NCI-H1436 treated with DMSO at 0.1 percent for 48 hours (cell line): ENCODE measurements at places on chromosomes 13 and 19.

DNA sequence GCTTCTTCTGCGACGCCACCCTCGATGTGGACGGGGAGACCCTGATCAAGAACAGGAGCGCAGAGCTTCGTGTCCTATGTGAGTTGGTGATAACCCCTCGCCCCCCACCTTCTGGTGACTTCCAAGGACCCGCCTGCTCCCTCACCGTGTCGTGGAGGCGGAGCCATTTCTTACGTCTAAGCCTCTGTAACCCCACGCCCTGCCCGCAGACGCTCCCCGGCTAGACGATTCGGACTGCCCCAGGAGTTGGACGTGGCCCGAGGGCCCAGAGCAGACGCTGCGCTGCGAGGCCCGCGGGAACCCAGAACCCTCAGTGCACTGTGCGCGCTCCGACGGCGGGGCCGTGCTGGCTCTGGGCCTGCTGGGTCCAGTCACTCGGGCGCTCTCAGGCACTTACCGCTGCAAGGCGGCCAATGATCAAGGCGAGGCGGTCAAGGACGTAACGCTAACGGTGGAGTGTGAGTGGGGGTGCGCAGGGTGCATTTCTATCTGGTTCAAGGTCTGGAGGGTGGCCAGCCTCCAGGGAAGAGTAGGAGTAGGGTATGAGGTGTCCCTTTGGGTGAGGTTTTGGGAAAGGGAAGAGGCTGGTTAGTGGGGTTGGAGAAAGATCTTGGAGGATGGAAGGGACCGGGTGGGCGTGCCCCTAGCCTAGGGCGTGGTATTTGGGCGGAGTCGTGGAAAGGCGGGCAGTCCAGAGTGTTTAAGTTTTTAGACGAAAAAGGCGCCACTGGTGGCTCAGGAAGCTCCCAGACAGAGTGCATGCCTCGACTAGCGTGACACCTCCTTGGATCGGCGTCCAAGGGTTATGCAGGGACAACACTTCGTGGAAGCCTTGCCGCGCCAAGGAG lies 3.3 kb downstream of the ICAM5 start:
- no peak for DNase-seq

DNA sequence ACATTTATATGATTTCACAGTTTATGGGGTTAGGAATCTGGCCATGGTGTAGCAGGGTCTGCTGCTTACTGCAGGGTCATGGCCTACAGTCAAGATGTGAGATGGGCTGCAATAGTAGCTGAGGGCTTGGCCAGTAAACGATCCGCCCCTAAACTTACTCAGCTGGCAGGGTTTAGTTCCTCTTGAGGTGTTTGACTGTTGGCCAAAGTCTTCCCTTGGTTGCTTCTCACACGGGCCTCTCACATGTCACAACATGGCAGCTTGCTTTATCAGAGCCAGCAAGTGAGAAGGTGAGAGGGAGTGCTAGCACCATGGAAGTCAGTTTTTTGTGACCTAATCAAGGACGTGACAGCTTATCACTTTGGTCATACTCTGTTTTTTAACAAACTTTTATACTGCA lies 77.1 kb downstream of the DNAJC3 start:
- DNase-seq = no peak

DNA sequence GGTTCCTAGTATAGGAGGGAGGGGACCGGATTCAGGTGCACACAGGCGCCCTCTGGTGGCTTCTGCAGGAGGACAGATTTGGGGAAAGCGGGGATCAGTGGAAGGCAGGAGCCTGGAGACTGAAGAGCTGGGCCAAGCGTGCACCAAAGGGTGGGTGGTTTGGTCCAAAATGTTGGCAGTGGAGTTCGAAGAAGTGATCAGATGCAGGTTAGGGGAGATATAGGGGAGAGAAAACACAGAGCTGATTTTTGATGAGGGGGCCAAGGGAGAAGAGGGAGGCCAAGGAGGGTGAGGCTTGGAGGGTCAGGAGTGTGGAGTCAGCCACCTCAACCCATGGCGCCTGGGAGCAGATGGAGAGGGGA lies 6.8 kb upstream of the CARM1 start:
- DNase-seq = peak; percentile 26

- no peak for DNase-seq
These were observed 9.9 kb upstream of the MEIS3 start for GRCh38 chr19:47429140-47429793.

DNA sequence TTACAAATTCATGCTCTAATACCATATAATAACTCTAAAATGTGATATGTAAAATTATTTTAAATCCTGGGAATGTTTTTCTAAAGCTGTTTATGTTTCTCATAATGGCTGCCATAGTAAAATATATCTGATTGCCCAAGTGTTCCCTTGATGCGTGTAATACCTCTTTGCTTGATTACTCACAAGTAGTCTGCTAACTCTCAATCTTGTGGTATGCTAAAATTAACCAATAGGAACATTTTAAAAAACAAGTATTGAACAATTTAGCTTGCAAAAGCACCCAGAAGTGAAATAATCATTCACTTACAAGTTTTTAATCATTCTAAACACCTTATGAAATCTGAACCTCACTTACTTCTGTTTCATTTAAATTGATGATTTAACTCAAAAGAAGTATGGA lies 386.0 kb upstream of the ATXN8OS start:
- no peak for DNase-seq

DNA sequence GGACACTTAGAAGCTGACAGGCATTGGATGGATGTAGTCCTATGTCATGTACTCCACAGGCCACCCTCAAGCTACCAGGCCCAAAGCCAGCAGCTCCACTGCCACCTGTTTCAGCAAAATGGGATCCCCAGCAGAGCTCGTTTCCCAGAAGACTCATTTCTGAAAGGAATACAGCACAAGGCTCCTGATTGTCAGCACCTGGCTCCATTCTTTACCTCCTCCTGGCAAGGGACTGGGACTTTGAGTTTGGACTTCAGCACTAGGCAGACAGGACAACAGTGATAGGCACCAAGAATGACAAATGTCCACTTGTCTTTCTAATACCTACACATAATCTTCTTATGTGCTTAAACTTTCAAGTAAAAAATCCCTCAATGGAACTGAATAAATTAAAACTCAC lies 150.4 kb upstream of the RXFP2 start:
- DNase-seq = no peak

DNA sequence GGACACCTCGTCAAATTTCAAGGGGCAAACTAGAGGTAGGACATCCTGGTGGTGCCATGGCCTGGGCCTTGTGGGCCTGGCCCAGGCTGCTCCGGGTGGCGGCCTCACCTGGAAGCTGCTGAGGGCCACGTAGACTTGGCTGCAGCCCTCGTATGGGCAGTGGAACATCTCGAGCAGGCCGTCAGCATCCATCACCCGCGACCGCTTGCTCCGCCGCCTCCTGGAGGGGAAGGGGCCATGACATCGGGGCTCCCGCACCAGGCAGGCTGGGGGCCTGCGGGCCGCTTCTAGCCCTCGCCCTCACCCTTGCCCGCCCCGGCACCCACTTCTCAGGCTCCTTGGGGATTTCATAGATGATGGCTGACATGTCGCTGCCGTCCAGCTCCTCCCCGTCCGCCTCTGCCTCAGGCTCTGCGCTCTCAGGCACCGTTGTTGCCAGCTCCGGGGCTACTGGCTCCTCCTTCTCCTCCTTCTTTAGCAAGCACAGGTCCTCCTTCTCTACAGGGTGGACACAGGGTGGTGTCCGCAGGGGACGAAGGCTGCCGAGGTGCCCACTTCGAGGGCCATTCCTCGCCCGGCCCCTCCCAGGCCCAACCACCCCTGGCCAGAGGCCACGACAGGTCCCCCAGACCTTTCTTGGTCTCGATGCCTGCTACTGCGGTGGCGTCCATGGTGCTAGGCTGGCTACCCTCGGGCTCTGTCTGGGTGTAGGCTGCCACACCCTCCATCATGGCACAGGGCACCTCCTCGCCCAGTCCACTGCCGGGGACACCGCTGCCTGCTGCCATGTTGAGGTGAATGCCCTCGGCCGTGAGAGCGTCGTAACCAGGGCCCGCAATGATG lies 6.0 kb upstream of the ELAVL3 start:
- no peak for DNase-seq

GRCh38 chr13:114194853-114195252 lies 15.8 kb downstream of the CFAP97D2 start:
- DNase-seq = no peak

DNA sequence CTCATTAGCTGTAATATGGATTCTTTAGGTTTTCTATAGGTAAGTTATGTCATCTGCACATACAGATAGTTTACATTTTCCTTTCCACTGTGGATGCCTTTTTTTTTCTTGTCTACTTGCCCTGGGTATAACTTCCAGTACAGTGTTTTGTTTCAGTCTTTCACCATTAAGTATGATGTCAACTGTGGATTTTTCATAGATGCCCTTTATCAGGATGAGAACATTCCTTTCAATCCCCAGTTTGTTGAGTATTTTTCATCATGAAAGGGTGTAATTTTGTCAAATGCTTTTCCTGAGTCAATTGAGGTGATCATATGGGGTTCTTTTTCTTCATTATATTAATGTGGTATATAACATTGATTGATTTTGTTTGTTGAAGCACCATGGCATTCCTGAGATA lies 43.6 kb upstream of the SACS start:
- DNase-seq = no peak

GRCh38 chr13:27450921-27451471 lies 632 bp upstream of the MTIF3 start:
- no peak for DNase-seq

GRCh38 chr13:79995334-79995733 lies 345.6 kb downstream of the SPRY2 start:
- no peak for DNase-seq

DNA sequence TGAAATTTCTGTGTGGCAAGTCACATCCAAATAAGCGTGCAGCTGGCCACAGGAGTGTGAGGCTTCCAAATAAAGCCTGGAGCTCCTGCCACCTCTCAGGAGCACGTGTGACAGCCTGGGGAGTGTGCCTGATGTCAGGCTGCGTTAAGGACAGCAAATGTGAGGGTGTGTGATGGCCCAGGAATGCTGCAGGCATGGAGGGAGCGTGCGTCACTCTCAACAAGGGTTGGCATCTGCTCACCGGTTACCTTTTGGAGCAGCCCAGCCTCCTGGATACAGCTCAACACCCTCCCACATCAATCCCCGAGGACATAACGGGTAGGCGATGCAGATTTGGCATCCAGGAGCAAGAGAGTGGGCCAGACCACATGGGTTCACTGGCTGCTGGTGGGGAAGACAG lies 19.0 kb downstream of the NUMBL start:
- no peak for DNase-seq

GRCh38 chr13:91632086-91632485 lies 233.7 kb downstream of the GPC5 start:
- DNase-seq = no peak

DNA sequence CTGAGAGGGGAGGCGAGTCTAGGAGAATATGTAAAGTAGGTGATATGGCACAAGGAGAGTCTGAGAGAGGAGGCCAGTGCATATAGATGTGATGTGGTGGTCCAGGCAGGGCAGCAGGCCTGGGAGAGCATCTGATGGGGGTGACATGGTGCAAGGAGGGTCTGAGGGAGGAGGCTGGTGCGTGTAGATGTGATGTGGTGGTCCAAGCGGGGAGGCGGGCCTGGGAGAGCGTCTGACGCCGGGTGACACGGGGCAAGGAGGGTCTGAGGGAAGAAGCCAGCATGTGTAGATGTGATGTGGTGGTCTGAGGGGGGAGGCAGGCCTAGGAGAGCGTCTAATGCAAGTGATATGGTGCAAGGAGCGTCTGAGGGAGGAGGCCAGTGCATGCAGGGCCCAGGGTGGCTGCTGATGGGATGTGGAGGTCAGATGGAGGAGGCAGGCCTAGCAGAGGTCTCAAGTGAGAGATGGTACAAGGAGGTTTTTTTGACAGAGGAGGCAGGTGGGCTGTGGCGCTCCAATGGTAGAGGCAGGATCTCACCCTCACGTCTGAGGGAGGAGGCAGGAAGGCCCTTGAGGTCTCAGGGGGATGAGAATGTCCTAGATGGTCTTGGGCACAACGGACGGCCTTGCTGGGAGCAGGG lies 16.2 kb downstream of the NFIC start:
- DNase-seq = no peak

DNA sequence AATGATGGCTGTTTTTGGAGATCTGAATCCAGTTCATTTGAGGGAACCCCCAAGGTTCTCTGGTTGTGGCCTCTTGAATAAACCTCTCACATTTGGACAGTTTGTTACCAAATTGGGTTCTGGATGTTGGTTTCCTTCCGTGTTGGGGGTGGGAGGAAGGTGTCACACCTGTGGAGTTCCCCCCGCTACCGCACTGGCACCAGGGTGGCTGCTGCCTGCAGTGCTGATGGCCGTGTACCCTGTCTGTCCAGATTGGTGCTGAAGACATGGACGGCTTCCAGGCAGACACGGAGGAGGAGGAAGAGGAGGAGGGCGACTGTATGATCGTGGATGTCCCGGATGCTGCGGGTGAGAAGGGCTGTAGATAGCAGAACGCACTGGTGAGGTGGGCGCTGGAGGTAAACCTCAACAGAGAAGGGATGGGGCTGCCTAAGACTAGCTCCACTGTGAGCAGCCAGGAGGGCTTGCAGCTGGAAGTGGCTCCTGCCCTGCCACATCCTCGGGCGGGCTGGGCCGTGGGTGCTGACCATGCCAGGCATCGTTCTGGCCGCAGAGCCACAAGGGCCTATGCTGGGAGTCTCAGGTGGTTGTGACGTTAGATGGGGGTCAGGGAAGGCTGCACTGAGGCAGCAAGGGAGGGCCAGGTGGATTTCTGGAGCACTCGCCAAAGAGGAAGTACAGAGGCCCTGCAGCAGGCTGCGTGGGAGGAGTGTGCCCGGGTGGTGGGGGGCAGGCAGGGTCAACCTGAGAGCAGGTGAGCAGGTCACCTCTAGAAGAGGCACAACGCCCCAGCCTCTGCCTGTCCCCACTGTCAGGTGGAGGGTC lies 15.4 kb downstream of the UBXN6 start:
- DNase-seq = no peak

DNA sequence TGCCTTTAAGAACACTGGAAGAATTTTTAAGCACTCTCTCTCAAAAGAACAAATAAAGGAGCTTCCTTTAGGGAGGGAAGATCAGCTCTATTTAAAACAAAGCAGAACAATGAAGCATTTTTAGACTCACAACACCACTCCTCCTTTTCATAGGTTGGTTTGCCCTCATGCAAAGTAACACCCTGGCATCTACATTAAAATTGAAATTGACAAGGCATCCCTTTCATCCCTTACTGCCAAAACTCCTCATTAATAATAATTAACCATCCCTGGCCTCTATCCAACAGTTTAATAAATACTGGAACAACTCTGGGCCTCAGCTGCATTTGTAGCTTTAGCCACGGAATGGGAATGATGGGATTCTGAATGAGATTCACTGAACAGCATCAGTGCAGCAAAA lies 929.1 kb downstream of the PCDH9 start:
- DNase-seq = no peak

DNA sequence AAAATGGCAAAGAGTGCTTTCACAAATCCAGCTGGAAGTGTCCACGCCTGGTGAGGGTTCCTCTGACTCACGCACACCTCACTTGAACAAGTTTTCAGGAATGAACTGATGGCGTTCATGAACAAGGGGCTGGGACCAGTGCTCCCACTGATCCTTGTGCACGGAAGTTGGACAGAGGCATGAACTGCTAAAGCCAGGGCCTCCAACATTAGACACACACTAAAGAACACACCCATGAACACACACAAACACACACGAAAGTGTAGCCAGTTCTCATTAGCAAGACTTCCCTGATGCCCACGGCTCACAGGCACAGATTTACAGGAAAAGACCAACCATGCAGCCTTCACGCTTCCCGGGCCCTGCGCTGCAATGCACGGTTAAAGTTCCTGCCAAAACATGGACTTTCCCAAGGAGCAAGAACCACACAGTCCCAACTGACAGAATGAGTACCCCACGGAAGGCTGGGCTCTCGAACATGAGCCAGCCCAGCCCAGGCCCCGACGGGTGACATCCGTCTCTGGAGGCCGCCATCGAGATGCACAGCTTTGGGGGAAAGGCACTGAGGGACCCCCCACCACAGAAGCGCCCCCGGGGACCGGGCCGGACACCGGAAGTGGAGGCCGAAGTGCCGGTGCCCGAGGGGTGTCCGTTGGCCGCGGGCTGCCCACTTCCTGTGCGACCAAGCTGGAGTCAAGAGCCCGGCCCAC lies 808 bp downstream of the DNMT1 start:
- no peak for DNase-seq
